T-helper 9 cell (primary cell): ENCODE measurements at places on chromosomes 5 and 9.

- DNase-seq, result no peak
Measured at GRCh38 chr5:85604786-85605185, 1013.0 kb upstream of the COX7C start.

DNA sequence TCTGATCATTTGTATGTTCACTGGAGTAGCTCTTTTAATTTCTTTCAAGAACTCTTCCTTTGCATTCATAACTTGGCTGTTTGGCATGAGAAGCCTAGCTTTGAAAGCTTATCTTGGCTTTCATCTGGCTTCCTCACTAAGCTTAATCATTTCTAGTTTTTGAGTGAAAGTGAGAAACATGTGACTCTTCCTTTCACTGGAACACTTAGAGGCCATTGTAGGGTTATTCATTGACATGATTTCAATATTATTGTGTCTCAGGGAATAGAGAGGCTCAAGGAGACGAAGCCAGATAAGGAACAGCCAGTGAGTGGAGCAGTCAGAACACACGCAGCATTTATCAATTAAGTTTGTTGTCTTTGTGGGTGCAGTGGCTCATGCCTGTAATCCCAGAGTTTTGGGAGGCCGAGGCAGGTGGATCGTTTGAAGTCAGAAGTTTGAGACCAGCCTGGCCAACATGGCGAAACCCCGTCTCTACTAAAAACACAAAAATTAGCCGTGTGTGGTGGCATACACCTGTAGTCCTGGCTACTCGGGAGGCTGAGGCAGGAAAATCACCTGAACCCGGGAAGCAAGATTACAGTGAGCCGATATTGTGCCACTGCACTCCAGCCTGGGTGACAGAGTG, 98.3 kb downstream of the UGCG start:
- no peak for DNase-seq

- no peak for DNase-seq
Measured at GRCh38 chr5:169731221-169731620, 94.1 kb downstream of the DOCK2 start.

GRCh38 chr9:100086097-100086635, 12.6 kb downstream of the ERP44 start:
- DNase-seq, result no peak

DNA sequence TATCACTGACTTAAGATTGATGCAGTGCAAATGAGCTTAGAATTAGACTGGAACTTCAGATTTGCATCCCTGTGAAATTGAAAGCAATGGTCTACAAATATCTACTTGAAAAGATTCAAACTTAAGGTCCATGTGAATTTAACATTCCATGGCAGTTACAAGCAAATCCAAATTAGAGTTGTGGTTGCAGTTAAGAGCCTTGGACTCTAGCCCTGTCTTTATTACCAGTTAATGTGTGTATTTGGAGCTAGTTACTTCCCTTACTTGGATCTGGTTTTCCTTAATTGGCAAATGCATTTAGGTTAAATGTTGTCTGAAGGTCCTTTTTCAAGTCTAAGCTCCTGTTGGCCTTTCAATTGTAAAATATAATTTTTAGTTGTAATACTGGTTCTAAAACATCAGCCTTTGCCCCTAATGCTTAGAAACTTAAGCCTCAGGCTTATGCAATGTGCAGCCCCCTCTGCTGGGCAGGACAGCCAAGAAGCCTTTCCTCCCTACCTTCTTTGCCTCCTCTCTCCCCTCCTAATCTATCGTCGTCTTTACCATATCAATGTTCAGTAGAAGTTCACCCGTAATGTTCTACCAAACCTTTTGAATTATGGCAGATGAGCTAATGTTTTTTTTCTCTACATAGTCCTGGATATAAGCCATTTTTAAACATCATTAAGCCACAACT, 59.5 kb downstream of the ERMP1 start:
- DNase-seq, result no peak

GRCh38 chr5:62506659-62507460, 71.8 kb upstream of the LRRC70 start:
- DNase-seq, result no peak

- no peak for DNase-seq
Measured at GRCh38 chr9:114884787-114885452, 45.5 kb downstream of the TNFSF8 start.

DNA sequence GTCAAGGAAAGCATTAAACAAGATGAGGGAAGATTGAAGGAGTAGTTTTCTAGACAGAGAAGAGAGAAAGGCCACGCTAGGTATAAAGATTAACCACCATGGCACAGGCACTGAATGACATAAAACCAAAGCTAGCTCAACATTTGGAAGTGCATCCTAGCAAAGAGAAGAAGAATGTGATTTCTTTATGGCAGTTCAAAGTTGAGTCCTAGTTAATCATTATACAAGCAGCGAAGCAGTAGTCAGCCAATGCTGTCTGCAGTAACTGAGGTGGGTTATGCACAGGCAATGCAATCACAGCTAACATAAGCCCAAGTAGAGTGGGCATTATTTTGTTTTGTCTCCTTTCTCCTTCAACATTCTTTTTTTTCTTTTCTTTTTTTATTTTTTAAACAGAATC, 24.0 kb upstream of the ANKRD31 start:
- DNase-seq, result no peak

GRCh38 chr5:178291161-178291561, 58.6 kb upstream of the PHYKPL start:
- DNase-seq, result no peak

GRCh38 chr9:11432361-11432760, 819.6 kb upstream of the PTPRD start:
- no peak for DNase-seq
